Karpas-422 (cell line): ENCODE measurements at places on chromosomes 7 and 10.
A peak's percentile ranks its signal among the peaks of the same experiment; 100 is the strongest.

- DNase-seq = no peak
These were observed 50.6 kb downstream of the PWWP2B start for GRCh38 chr10:132447446-132448247.

DNA sequence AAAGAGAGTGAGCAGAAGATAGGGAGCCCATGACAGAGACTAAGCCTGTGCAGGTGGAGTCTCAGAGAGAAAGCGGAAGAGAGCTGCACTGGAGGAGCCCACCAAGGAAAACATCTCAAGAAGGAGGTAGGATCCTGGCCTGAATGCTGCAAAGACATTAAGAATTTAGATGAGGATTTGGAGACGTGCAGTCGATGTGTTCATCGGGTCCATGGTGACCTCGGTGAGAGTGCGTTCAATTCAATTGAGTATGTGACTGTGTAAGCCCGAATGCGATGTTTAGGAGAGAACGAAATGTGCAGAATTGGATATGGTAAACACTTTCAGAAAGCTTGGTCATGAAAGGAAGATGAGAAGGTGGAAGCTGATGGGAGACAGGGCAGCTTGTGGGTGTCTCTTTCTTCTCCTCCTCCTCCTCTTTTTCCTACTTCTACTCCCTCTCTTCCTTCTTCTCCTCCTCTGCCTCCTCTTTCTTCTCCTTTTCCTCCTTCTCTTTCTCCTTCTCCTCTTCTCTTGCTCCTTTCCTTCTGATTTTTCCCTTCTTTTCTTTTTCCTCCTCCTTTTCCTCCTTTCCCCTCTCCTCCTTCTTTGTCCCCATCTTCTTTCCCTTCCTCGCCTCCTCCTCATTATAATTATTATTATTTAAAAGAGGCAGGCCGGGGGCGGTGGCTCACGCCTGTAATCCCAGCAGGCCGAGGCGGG is 276.0 kb downstream of the RPS24 start:
- no peak for DNase-seq

- peak; percentile 40 for DNase-seq
These were observed 8.4 kb upstream of the IFIT1B start for GRCh38 chr10:89369156-89370105.

- DNase-seq = no peak
These were observed 75.7 kb downstream of the CDH23 start for GRCh38 chr10:71472466-71472865.

DNA sequence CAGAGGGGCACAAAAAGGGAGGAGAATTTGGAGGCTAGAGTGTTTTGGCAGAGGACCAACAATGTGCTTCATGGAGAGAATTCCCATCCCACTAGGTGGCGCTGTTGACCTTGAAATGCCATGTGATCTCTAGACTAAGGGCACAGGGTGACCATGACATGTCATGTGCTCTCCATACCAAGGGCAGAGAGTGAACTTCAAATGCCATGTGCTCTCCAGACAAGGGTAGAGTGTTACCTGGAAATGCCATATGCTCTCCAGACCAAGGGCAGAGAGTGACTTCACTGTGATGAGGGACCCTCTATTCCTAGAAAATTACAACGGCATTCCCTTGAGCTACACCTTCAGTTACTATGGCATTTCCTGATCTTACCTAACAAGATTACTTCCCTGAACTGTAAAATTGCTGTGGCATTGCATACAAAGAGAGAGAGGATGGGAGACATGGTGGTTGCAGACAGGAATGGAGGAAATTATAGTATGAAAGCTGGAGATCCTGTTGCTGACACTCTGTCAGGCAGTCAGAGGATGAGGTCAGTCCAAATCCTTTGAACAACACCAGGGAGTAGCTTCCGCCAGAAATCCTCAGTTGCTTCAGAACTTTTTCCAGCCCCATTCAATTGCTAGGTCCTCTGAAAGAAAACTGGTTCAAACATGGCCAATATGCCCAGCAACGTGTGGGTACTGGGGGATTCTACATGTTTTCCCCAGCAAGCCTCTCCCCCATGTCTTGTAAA is 60.9 kb upstream of the ACSM6 start:
- peak; percentile 90 for DNase-seq

DNA sequence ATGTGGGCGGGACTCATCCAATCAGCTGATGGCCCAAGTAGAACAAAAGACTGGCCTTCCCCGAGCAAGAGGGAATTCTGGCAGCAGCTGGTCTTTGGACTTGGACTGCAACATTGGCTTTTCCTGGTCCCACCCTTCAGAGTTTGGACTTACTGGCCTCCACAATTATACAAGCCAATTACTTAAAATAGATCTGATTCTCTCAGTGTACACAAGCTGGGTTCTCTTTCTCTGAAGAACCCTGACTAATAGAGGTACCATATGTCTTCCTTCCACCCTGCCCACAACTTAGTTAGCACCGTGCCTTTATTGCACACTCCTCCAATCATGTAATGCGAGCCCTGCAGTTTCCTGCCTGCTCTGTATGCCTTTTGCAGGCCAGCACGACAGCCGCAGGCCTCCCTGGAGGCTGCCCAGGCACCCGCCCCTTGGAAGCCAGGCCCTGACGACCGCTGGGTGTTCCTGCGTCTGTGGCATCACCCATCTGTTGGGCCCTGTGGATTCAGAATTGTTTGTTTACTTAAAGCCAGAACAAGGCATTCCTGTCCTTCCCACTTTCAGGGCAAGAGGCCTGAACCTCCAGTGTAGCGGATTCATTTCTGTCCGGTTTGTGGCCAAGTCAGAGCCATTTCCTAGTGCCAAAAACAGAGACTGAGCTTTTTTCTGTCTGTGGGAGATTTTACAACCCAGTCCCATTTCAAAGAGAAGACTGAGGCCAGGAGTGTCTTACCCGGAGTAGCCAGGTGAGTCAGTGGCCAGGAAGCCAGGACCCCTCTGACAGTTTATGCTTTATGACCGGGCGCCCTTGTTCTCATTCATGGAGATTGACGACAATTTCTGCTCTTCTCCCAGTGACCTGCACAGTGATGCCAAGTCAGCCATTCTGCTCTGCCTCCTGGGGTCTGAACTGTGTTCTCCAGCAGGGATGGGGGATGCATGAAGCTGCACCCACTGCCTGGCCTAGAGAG is 968 bp upstream of the INMT start:
- DNase-seq = no peak
